ENCODE measurements at places on chromosomes 12 and 14.
A peak's percentile ranks its signal among the peaks of the same experiment; 100 is the strongest.

DNA sequence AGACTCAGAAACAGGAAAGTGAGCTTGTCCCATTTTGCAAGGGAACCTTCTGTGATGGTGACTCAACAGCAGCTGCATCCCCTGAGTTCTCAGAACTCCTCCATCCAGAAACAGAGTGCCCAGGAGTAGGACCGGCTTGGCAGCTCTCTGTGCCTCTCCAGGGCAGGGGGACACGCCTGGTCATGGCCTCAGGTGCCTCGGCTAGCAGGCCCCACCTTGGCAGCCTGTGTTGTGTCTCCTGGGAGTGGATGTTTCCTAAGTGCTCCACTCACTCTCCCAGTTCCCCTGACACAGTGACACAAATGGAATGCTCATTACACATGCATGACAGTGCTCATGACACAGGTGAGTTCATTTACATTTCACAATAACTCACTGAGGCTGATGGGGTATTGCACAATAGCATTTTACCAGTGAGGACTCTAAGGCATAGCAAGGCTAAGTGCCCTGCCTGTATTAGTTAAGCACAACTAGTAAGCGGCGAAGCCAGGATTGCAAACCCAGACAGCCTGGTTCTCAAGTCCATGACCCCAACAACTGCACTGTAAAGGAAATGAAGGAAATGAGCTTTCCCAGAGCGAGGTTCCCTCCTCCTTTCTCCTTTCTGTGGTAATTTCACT, 47.4 kb downstream of the CALM1 start:
- peak; percentile 81 for DNase-seq

DNA sequence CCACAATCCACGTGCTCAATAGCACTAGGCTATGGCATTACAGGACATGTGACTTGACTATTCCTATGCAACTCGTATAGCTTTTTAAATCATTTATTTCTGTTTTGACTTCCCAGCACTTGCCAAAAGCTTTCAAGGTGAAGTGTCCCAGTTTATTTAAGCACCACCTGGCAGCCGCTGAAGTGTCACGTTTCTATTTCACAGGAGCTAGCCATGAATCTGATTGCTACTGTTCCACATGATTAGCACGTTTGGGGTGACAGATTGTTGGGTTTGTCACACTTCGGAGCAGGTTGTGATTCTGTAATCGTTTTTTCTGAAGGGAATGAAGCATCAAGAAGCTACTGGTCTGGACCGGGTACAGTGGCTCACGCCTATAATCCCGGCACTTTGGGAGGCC, 39.9 kb upstream of the BICDL1 start:
- no peak for DNase-seq

GRCh38 chr12:72291175-72291574, 19.0 kb downstream of the TRHDE start:
- no peak for DNase-seq

DNA sequence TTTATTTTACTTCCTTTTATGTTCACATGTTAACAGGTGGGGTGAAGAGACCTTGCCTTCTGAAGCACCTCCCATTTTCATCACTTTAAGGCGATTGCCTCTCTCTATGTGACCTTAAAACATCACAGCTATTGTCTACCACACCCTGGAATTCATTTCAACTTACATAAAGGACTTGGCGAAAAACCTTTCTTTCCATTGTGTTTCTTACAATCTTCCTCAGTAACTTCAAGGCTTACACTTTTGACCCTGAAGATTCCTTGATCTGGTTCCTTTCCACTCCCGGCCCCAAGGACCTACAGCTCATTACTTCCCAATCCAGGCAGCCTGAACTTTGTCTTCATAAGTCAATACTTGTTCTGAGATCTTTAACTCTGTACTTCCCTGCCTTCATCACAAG, 443.3 kb downstream of the ADAMTS20 start:
- no peak for DNase-seq

GRCh38 chr12:112506513-112507166, 87.9 kb downstream of the PTPN11 start:
- no peak for DNase-seq

- no peak for DNase-seq
These were observed 252.1 kb upstream of the RTL1 start for GRCh38 chr14:101155575-101155974.

- no peak for DNase-seq
These were observed 610.7 kb downstream of the VRK1 start for GRCh38 chr14:97407701-97408407.

GRCh38 chr14:100297320-100298300, 8.6 kb downstream of the SLC25A29 start:
- DNase-seq = peak; percentile 73

DNA sequence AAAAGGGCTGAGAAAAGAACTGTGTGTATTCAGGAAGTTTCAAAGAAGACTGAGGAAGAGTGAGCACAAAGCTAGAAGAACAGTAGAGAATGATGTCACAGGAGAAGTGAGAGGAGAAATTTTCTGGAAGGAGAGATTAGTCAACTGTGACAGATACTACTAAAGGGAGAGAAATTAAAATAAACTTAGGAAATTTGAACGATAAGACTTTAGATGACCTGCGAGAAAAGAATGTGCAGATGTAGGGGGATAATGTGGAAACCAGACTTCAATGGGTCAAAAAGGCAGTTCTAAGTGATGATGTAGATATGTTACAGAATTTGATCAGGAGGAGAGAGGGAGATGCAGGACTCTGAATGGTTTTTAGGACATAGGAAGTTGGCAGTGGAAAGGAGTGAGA, 287.4 kb downstream of the SYT1 start:
- DNase-seq = no peak

GRCh38 chr14:104688505-104689108, 811 bp upstream of the INF2 start:
- no peak for DNase-seq

- DNase-seq = no peak
These were observed 95.6 kb downstream of the DAAM1 start for GRCh38 chr14:59284059-59284458.

DNA sequence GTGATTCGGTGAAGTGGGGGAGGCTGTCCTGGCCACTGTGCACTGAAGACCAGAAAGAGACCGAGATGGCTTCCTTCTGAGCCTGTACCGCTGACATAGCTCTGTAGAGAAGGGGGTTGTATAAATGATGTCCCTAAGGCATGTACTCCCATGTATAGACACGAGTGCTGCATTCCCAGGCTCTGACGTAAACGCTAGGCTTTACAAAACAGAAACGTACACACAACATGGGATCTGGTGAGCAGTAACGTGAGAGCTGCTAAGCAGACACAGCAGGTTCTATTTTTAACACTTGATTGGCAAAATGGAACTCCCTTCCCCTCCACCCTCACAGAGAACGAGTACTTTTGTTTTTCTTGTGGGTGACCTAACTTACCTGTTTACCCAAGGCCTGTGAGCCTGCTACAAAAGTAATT, 35.9 kb downstream of the ACADS start:
- no peak for DNase-seq

- DNase-seq = no peak
These were observed 95.6 kb upstream of the NRXN3 start for GRCh38 chr14:78074561-78074960.

- DNase-seq = no peak
These were observed 33.0 kb downstream of the RDH12 start for GRCh38 chr14:67734675-67735074.

- peak; percentile 52 for DNase-seq
These were observed 29.3 kb downstream of the ACTR6 start for GRCh38 chr12:100229876-100230275.

DNA sequence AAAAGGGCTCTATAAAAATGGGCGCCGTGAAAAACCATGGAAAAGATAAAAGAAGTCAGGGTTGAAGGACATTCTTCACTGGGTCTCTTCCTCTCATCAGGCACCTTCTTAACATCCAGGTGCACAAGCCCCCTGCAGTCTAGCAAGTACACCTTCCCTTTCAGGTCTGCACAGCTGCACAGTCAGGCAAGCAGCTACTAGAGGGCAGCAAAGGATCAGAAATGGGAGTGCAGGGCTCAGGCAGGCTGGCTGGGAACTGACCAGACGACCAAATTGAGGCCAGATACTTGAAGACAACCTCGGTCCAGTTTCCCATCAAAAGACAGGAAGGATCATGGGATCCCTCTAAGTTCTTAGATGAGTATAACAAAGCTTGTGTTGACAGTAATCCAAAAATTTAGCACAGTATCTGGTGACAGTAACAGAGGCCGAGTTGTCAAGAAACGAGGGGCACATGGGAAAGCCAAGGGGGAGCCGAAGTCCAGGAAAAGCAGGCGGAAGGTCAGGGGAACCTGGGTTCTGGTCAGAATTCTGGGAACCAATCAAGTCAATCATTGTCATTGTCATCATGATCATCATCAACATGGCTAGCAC, 10.1 kb upstream of the GRIP1 start:
- DNase-seq = peak; percentile 44

GRCh38 chr14:32934073-32934880, 4.4 kb upstream of the NPAS3 start:
- DNase-seq = no peak

- DNase-seq = no peak
These were observed 10.2 kb upstream of the BHLHE41 start for GRCh38 chr12:26135010-26135420.

DNA sequence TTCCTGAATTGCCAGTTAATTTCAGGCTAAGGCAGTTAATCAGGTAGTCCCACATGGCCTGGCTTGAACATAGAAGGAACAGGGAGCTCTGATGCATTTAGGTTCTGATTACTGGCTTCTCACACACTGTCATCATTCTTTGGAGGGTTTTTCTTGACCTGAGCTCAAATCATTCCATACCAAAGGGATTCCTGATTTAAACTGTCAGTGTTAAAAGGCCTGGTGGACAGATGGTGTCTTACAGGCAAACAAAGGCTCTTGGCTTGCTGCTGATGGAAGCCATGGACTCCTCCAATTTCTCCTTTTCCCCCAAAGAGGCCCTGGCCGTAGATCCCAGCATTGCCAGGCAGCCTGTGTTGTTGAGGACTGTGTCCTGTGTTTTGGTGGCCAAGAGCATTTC, 30.2 kb downstream of the CACNA1C start:
- DNase-seq = no peak

DNA sequence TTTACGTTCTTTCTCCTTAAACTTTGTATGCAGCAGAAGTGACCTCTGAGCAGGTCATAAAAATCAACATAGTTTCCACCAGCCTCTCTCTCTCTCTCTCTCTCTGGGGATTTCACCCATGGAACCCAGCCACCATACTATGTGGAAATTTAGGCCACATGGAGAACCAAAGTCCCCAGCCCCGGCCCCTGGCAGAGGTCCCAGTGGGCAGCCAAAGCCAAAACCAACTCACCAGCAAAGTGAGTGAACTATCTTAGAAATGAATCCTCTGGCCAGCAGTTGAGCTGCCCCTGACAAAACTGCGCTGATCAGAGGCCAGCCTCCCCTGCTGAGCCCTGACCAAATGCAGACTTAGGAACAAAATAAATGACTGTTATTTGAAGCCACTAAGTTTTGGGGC, 9.2 kb downstream of the DUSP6 start:
- no peak for DNase-seq

DNA sequence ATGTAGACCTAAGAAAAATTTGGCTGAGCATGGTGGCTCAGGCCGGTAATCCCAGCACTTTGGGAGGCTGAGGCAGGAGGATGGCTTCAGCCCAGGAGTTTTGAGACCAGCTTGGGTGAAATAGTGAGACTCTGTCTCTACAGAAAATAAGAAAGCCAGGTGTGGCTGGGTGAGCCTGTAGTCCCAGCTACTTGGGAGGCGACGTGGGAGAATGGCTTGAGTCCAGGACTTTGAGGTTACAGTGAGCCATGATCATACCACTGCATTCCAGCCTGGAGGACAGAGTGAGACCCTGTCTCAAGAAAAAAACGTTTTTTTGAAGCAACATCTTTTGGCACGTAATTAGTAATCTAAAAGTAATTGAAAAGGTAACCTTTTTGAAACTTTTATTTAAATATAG, 70.9 kb downstream of the FERMT2 start:
- DNase-seq = no peak

- DNase-seq = peak; percentile 57
These were observed 823 bp downstream of the ATG2B start for GRCh38 chr14:96362071-96362964.

DNA sequence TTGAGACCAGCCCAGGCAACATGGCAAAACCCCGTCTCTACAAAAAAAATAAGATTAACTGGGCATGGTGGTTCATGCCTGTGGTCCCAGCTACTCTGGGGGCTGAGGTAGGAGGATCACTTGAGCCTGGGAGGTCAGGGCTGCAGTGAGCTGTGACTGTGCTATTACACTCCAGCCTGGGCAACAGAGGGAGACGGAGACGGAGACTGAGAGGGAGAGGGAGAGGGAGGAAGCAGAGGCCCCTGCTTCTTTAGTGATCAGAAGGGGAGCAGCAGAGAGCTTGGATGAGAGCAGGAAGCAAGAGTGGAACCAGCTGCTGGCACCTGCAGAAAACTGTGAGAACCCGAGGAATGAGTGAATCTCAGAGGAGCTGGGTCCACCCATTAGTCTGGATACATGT, 45.9 kb downstream of the ISCA2 start:
- no peak for DNase-seq

GRCh38 chr12:92706594-92706993, 3.8 kb downstream of the PLEKHG7 start:
- no peak for DNase-seq

- no peak for DNase-seq
These were observed 6.7 kb upstream of the SLC15A4 start for GRCh38 chr12:128830505-128830893.

- DNase-seq = peak; percentile 90
These were observed 3.6 kb downstream of the TNS2 start for GRCh38 chr12:53053218-53054111.

- DNase-seq = peak; percentile 5
These were observed 43.0 kb upstream of the BDKRB2 start for GRCh38 chr14:96161636-96162035.

DNA sequence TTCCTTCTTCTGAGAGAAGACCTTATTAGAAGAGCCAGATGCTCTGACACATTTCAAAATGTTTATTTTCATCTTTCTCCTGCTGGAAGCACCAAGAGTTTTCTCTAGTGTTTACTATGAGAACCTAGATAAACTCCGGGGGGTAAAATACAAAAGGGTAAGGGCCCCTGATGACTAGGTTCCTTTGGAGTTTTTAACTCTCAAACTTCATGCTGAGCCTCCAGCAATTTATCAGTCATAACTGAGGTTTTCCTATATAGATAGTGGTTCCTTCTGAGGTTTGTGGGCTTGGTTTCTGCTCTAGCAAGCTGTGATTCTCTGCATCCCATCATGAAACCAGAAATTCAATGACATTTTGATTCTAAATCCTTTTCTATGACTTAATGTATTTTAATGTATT, 210.9 kb downstream of the LRFN5 start:
- DNase-seq = no peak
